Activated T-helper 1 cell treated with anti-CD3 and anti-CD28 coated beads, Interleukin-12 subunit alpha, Interleukin-12 subunit beta, Interleukin-2, Interleukin-4 antibody, amounts not matched to agents 30 ng/mL and 10 ng/mL and 1 ng/mL, durations not matched to agents 14 hours and 24 hours and 36 hours (primary cell): ENCODE measurements at places on chromosomes 12 and 14. TPM values are rescaled to one million over a fixed set of nuclear protein-coding genes. Genes with fewer than 3 reads are reported as not detected.

UNC79 gene
- 0.02 and 0.03 TPM in 2 replicates for total RNA-seq

MUCL1 gene
- not detected in 2 replicates for total RNA-seq

CABP1 gene
- total RNA-seq, result not detected in 2 replicates

SLC6A13 gene
- total RNA-seq, result 0.27 and 0.44 TPM in 2 replicates

ADAM21 gene
- total RNA-seq, result not detected in 2 replicates

BDKRB2 gene
- not detected in 2 replicates for total RNA-seq

RIPK3 gene
- total RNA-seq, result 14.3 and 14.5 TPM in 2 replicates

SLC39A5 gene
- 0.54 and 1.4 TPM in 2 replicates for total RNA-seq

FSCB gene
- not detected in 2 replicates for total RNA-seq

PAPOLA gene
- total RNA-seq, result 191 and 217 TPM in 2 replicates

IFI27L1 gene
- total RNA-seq, result 22.0 and 22.7 TPM in 2 replicates

ETFBKMT gene
- total RNA-seq, result 0.62 and 0.69 TPM in 2 replicates

GRCh38 chr12:93167841-93168492 is 209.8 kb upstream of the NUDT4 start:
- DNase-seq, result peak; percentile 6

DNA sequence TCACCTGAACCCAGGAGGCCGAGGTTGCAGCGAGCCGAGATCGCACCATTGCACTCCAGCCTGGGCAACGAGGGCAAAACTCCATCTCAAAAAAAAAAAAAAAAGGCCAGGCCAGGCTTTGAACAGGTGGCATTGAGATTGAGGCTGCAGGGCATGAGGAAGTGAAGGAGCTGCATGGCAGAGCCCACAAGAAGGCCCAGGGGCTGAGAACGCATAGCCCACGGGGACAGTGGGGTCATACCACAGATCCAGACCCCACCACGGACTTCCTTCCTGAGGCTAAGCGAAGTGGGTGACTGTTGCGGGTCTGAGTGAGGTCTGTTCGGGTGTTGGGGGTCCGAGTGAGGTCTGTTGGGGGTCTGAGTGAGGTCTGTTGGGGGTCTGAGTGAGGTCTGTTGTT is 7.8 kb downstream of the JAG2 start:
- DNase-seq, result no peak

- DNase-seq, result no peak
Observed at GRCh38 chr12:11840366-11840765, 190.9 kb downstream of the ETV6 start.

- no peak for DNase-seq
Observed at GRCh38 chr14:104702673-104703072, 13.3 kb downstream of the INF2 start.

- peak; percentile 64 for DNase-seq
Observed at GRCh38 chr14:91173221-91173670, 59.4 kb downstream of the DGLUCY start.

- peak; percentile 32 for DNase-seq
Observed at GRCh38 chr14:94129758-94130414, 482 bp upstream of the IFI27L2 start.

DNA sequence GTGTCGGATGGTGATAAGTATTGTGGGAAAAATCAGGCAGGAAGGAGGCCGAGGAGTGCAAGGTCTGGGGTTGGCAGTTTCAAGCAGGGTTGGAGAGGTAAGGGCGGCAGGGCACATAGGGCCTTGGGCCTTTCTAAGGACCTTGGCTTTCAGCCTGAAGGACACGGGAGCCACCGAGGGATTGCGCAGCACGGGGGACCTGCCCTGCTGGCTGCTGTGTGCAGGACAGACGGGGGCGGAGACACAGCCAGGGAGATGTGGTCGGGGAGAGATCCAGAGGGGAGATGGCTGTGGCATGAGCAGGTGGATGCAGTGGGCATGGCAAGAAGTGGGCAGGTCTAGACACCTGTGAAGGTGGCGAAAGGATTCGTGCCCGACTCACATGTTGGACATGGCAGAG is 14.7 kb downstream of the OTUB2 start:
- DNase-seq, result no peak

DNA sequence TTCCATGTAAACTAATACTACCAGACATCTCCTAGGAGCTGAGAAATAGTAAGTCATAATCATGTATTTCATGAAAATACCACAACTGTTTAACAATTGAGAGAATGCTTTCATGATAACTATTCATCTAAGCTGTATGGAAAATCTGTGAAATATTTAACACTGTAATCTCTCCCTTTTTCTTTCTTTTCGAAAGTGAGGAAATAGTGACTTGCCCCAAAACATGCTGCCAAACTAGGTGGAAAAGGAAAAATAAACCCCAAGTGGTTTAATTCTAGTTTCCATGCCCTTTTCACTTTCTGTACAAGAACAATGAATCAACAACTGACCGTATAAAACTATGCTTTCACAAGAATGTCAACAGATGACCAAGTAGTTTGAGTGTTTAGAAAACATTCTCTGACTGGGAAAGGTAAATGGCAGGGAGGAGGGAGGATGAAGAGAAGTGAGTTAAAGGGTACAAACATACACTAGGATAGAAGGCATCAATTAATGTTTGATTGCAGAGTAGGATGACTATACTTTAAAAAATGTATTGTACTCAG is 147.5 kb upstream of the AVPR1A start:
- no peak for DNase-seq

- no peak for DNase-seq
Observed at GRCh38 chr12:85697003-85697402, 139.2 kb downstream of the RASSF9 start.

- DNase-seq, result peak; percentile 70
Observed at GRCh38 chr14:100375266-100375962, 52.3 kb downstream of the SLC25A47 start.

GRCh38 chr14:102320671-102321455 is 1.3 kb downstream of the ZNF839 start:
- no peak for DNase-seq

DNA sequence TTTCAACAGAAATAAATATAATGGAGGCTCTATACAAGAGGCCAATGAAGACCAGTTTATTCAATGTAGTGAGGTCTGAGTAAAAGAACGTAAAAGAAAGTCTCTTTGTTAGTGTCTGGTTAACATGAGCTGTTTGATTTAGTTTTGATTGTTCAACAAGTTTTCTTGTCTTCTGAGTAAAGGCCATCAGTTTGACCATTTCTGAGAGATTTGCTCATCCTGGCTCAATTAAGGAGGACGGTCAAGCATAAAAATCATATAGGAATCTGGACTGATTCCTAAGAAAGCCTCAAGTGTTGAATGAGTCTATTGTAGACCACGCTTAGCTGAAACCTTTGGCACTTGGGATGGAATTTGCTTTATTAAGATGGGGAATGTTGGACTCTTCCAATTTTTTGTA is 32.5 kb upstream of the FGF23 start:
- no peak for DNase-seq

GRCh38 chr12:57753756-57754337 is 1.1 kb upstream of the MARCHF9 start:
- no peak for DNase-seq
